Occipital lobe (tissue), 3 donors: ENCODE measurements at places on chromosomes 5 and 9.

DNA sequence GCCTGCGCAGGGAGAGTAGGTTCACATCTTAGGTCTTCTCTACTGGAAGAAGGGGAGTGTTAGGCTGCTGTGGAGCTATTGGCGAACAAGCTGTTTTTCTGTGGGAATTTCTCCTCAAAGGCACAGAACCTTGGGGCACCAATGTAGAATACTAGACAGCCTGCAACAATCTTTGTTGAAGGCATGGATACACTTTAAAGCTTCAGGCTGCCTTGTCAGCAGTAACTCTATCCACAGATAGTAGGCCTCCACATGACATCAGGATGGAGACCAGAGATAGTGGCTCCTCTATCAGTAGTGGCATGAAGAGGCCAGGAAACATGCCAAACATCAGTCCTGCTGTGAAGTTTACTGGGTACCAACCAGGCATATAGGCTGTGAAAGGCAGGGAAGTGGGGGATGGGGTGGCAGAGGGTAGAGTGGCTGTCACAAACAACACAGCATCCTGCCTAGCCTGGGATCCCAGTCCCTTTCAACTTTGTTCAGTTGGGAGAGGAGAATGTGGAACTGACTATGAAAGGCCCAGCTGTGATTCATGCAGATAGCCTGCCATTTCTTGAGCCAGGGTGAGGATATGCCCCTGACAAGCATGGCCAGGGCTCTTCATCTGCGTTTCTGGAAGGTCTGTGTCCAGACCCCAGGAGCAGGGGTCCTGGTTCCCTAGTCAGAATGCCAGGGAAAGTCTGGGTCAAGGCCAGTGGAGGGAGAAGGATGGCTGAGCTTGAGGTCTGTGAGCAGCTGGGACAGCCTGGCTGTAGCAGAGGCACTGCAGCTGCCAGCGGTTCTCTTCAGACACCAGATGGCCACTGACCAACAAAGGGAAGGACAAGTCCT lies 1.0 kb upstream of the HK3 start:
- DNase-seq: no peak

- DNase-seq: no peak
Observed at GRCh38 chr9:113808391-113809358, 67.4 kb upstream of the ZNF618 start.

DNA sequence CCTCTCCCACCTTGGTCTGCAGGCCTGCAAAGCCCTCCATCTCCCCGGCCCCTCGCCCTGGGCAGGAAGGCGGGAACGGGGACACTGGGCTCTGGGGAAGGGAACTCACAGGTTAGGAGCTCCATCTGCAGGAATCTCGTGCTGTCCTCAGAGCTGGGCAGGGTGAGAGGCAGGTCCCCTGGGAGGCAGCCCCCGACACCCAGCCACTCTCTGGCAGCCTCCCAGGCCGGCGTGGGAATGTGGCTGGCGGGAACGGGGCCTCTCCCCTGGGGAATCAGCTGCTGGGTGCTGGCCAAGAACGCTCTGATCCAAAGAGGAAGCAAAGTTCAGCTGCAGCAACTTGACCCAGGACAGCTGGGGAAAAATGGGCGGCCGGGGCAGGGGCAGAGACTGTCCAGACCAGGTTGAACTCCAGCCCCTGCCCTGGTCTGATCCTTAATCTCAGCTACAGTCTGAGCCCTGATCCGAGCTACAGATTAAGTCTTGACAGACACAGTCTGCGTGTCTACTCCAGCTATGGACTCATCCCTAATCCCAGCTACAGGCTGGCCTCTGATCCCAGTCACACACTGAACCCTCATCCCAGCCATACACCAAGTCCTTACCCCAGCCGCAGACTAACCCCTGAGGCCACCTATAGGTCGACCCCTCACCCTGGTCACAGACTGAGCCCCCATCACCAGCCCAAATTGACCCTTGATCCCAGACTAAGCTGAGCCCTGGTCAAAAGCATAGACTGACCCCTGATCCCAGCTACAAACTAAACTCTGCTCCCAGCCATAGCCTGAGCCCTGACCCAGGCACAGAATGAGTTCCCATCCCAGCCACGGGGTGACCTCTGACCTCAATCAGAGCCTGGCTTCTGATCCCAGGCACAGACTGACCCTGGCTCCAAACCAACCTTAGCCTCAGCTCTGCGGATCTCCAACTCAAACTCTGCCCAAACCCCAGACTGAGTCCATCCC lies 37.3 kb upstream of the EGFL7 start:
- DNase-seq: no peak

GRCh38 chr5:172438319-172438668 lies 16.0 kb downstream of the SH3PXD2B start:
- no peak for DNase-seq

GRCh38 chr9:88383176-88383575 lies 5.1 kb upstream of the SPIN1 start:
- DNase-seq: no peak

- DNase-seq: no peak
Observed at GRCh38 chr5:63125862-63126261, 547.2 kb downstream of the LRRC70 start.

- DNase-seq: no peak
Observed at GRCh38 chr9:110220809-110221208, 12.8 kb upstream of the C9orf152 start.

DNA sequence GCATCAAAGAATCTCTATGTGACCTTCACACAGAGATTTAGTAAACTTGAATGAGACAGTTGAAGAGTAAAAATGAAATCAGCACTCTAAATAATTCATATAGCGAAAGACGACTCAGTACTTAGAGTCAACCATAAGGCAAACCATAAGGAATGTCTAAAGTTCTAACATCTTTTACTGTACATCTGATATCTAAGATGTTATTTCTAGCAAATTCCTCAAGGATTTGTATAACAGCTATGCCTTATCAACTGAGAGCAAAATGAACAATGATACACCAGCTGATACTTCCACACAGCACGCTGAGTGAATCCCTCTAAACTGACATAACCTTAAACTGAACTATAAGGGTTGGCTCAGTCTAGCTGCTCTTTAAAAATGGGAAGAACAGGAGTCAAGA lies 760.3 kb downstream of the EFNA5 start:
- DNase-seq: no peak

DNA sequence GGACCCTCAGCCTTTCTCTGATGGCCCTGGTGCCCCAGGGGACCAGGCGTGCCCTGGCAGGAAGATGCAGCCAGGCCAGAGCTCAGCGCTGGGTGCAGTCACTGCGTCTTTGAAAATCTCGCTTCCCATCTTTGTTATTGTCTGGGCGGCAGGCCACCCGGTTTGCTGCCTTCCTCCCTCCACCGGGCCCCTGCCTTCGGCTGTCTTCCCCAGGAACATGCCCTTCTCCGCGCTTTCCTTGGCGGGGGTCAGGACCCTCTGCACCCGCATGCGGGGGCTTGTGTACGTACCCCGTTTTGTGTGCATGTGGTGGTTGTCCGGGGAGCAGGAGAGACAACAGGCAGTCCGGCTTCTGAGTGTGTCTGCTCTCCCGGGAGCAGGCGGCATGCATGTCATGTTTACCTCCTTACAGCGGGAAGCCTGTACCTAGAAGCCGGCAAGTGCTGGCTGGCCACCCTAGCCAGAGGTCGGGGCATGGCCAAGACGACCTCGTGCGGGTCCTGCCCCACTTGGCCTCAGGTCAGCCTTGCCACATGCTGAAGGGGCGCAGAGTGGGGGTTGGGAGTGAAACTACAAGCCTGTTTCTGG lies 49.5 kb downstream of the DAB2IP start:
- peak; percentile 54 for DNase-seq

- no peak for DNase-seq
Observed at GRCh38 chr9:96464426-96464825, 14.5 kb downstream of the HABP4 start.

DNA sequence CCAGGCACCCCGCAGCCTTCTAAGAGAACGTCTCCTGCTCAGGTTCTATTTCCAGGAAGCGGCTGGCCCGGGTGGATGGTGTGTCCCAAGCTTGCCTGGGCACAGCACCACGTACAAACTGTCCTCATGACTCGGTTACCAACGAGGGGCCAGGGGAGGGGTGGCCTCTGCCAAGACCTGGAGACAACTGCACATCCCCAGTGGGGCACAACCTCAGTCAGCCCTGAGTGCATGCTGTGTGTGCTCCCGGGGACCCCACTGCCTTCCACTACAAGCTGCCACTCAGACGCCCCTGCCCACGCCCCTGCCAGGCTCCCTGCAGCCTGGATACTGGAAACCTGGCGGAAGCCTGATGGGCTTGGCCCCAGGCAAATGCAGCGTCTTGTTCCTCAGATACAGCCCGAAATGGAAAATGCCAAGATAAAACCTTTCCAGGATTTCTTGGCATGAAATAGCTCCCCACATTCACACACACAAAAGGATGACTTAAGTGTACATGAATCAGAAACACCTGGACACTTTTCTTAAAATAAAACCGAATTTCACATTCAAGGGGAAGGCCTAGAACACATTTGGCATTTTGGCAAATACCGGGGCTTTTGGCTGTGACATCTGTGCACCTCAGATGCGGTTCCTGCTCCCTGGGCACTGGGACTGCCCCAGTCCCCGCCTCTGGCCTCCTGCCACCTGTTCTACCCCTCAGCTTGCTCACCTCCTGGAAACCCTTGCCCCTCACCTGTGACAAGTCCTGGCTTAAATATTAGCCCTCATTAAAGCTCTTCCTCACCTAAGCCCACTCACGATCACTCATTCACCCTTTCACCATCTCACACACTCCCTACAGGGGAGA lies 62.5 kb downstream of the COL23A1 start:
- peak; percentile 40 for DNase-seq
